Stimulated activated CD4-positive, alpha-beta T cell treated with anti-CD3 and anti-CD28 coated beads, Interleukin-15, amount 100 ng/mL, for 1 hour (primary cell): ENCODE measurements at places on chromosomes 16 and 17.
A peak's percentile ranks its signal among the peaks of the same experiment; 100 is the strongest.

DNA sequence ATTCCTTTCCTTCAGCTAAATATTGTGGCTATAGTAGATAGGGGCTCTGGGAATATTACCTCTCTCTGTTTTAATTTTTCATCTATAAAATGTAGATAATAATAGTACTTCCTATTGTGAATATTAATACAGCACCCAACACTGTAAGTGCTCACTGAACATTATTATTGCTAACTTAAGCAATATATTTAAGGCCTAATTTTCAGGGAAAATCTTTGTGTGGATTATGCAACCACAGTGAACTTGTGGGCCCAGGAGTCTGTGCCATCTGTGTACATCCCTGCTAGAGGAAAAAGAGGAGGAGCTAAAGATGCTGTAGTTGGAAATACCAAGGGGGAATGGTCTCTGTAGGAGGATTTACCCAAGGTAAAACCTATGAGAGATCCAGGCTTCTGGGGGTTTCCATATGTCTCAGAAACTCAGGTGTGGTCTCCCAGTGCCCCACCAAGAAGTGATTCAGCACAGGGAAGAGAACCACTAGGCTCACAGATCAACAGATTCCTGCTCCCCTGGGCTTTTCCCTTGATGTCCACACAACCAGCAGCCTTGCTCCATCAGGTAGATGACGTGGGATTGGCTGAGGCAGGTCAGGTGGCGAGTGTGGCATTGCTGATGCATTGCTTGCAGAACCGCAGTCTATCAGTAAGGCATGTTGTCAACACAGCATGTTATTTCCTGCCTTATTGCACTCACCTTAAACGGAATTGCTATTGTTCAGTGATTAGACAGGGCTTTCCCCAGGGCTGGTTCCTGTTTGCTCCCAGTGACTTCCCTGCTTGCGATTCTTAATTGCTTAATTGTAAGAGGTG is 1.6 kb upstream of the N4BP1 start:
- peak; percentile 50 for DNase-seq

GRCh38 chr17:72092710-72093322 is 28.0 kb upstream of the SOX9 start:
- DNase-seq = no peak

GRCh38 chr17:60863892-60864707 is 186.4 kb downstream of the BCAS3 start:
- no peak for DNase-seq

GRCh38 chr17:17729620-17730249 is 48.5 kb downstream of the RAI1 start:
- DNase-seq = peak; percentile 22

DNA sequence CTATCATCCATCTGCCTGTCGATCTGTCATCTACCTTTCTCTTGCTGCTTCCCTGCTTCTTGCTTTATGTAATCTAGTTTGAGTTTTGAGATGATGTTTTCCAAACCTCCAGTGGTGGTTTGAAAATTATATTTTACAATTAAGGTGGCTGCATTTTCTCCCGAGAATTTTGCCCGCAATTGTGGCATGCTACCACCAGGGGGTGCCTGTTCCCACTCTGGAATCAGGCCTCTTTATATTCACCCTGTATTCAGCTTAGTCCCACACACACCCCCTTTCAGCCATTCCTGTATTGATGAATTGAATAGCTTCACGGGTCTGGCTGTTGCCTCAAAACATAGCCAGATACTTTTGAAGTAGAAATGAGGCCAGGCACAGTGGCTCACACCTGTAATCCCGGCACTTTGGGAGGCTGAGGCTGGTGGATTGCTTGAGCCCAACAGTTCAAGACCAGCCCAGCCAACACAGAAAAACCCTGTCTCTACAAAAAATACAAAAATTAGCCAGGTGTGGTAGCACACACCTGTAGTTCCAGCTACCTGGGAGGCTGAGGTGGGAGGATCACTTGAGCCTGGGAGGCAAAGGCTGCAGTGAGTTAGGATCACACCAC is 3.2 kb downstream of the PRSS22 start:
- DNase-seq = no peak

DNA sequence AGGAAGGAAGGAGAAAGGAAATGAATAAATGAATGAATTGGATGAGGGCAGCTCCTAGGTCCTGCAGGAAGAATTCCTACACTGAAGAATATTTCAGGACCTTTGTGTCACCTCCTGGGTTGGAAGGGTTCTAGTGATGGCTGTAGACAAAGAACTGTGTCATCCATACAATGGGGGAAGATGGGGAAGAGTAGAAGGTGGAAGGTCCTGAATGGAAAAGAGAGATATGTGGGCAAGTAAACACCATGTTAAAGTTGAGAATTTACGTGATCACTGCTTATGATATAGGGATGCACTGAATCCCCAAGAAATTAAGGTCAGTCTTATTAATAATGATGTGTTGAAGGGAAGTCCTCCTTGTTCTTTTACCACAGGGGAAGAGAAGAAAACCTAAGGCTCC is 4.2 kb upstream of the SUPT4H1 start:
- no peak for DNase-seq

- DNase-seq = peak; percentile 53
Observed at GRCh38 chr17:75827308-75828075, 16.7 kb downstream of the UNC13D start.

DNA sequence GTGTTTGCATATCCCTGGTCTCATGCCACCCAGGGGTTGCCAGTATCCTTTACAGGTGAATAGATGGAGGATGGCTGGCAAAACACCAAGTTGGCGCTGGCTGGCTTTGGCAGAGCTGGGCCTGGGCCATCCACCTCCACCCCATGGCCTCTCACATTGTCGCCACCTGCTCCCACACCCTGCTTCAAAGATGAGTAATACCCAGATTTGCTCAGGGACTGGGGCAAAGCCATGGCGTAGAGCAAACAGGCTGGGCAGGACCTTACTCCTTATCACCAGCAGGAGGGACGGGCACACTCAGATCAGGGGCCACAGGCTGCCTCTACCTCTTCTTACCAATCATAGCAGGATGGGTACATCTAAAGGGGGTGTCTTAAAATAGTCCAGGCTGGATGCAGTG is 24.3 kb downstream of the PLA2G10 start:
- DNase-seq = no peak

DNA sequence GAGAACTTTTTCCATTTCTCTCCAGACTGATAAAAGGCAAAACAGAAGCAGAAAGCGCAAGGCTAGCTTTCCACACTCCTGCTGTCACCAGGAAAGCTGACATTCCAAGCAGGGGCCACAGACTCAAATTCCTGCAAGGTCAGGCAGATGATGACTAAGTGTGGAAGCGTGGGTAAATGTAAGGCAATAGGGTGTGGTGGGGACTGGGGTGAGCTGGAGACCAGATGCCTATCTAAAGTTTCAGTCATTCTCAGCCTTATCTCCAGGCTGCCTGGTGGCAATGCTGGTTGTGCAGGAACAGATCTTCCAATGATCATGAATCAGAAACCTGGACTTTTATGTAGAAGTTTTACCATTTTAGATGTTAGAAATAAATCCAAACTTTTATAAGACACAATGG is 224.1 kb downstream of the GSG1L start:
- no peak for DNase-seq

DNA sequence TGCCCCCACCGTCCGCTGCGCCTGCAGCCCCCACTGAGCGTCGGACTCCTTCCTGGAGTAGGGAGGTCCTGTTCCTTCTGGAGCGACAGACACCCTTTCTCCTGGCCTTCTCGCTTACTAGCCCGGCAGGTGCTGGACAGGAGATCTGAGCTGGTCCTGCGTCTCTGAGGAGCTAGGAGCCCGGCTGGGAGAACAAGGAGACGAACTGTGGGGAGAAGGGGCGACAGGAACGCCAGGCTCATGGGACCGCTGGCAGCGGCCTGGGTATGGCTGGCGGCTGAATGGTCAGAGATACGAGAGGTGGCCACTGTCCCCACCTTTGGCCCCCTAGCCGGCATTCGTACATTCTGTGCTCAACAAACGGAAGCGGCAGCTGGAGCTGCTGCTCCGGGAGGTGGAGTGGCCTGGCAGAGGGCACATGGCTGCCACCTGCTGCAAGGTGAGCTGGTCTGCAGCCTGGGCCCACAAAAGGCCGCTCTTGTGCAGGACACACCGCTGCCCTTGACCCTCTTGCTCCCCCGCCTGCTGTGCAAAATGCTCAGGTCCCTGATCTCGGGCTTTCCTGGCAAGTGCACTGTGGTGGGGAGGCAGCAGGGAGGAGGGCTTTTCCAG is 2066.7 kb downstream of the TP53TG3F start:
- DNase-seq = no peak

GRCh38 chr17:4176808-4177472 is 33.9 kb downstream of the CYB5D2 start:
- DNase-seq = no peak

GRCh38 chr16:18853694-18854093 is 52.3 kb upstream of the ARL6IP1 start:
- no peak for DNase-seq

DNA sequence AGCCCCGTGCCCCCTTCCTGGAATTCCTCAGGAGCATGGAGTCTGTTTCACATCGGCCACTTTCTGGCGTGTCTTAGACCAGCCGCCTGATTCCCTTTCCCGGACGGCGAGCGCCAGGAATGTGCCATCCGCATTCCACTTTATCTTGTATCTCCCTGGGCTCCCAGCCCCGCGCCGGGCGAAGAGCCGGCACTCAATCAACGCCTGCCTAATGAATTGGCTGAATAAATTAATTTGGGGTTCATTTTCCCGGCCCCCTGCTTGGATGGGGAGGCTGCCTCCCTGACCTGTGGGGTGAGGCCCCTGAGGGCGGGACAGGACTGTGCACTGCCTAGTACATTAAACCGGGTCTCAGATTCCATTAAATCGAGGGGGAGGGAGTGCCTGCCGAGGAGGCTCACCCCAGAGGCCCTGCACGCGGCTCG is 282.3 kb upstream of the TNRC6C start:
- DNase-seq = no peak

DNA sequence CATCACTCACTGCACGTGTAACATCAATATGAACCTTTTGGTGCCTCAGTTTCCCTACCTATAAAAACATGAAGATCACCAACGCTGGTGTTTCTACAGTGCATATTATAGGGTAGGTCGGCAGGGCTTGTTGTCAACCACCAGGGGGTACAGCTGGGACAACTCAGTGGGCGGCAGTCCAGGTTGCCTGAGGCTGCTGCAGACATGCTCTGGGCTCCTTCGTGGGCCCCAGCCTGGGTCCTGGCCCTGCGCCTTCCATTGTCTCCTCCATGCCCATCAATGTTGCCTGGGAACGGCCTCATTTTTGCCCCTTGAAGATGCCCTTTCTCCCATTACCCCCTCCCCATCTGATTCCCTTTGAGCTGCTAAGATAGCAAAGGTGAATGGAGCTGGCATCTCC is 89.8 kb downstream of the GSG1L start:
- no peak for DNase-seq

DNA sequence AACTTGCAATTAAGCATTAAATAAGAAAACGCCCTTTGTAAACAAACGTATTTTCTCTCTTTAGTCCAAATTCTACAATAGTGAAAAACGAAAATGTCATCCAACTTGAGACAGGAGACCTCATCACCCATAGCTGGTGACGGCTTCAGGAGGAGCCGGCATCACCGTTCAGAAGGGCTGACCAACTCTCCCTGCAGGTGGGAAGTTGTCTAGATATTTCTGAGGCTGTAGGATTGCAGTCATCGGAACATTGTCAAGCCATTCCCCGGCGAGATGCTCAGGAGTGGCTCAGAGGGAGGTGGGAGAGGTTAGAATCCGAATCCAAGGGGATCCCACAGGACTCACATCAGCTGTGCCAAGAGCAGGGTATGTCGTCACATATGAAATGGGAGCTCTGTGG is 76.7 kb downstream of the RBFOX3 start:
- DNase-seq = no peak

- DNase-seq = no peak
Observed at GRCh38 chr16:22646948-22647556, 136.4 kb downstream of the NPIPB5 start.

DNA sequence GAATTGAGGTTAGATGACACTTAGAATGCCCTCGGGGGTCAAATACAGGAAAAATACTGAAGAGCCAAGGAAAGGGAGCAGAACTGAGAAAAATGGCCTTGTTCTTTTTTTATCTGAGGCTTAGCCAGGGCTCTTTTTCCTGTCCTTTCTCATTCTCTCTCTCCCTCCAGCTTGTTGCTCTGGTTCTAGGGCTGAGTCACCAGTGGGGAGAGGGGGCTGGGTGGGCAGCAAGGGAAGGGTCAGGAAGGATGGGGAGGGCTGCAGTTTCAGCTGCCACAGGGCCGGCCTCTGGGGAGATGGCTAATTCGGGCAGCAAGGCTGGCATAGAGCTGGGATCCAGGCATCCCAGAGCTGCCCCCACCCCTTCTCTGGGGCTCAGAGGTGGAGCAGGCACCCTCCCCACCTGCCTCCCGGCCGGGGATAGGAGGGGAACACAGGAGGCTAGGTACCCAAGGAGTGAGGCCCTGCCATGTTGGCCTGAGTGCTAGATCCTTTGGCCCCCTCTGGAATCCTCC is 3.9 kb downstream of the ITGA3 start:
- DNase-seq = no peak

- no peak for DNase-seq
Observed at GRCh38 chr16:11689031-11689840, 21.0 kb downstream of the SNN start.
